Stimulated activated CD4-positive, alpha-beta T cell treated with anti-CD3 and anti-CD28 coated beads, Interleukin-15, amount 100 ng/mL, for 1 hour (primary cell): ENCODE measurements at places on chromosomes 2 and 18.

DNA sequence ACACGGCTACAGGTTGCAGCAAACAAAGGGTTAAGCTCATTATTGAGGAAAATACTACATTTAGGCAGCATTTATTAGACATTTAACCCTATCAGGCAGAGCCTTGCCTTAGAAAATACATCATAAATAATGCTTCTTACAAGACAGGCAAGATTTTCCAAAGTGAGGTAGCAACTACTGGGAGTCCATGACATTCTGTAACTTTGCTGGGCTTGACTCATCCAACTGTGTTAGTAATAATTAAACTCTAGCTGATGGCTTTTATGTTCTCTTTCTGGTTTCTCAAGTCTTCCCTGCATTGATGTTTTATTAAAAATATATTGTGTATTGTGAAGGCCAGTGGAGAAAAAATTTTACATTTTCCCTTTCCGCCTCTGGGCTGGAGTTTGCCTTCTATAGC is 291.3 kb downstream of the AFF3 start:
- no peak for DNase-seq

GRCh38 chr18:65082907-65083306 is 667.9 kb upstream of the CDH7 start:
- DNase-seq, result no peak

DNA sequence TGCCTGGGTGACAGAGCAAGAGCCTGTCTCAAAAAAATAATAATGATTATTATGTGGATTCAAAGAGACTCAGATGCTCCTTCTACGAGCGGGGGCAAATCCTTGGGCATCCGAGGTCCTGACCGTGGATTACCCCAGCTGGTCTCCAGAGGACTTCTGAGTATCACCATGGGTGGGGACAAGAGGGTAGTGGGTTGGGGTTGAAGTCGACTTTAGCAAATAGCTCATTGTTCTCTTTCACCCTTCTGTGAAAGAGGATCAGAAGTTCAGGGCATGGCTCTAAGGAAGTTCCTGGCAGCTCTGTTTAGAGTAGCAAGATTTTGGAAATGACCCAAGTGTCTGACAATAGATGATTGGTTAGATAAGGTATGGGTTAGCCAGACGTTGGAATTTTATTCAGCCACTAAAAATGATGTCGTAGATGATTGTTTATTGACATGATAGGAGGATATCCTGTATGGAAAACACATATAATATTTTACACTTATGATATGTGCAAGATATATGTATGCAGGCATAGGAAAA is 59.0 kb upstream of the SPRED2 start:
- DNase-seq, result no peak

- DNase-seq, result no peak
These were observed 32.1 kb upstream of the INSIG2 start for GRCh38 chr2:118056165-118056534.
